Kidney (tissue), 22 donors: ENCODE measurements at places on chromosomes 16 and 17. TPM values are rescaled to one million over a fixed set of nuclear protein-coding genes. Genes with fewer than 3 reads are reported as not detected.

Gene SCRN2
- polyA plus RNA-seq: 172 TPM

Gene KRTAP2-1
- polyA plus RNA-seq: not detected

- DNase-seq: peak; percentile 39
Measured at GRCh38 chr17:77163001-77163400, 22.2 kb downstream of the SEC14L1 start.

- DNase-seq: no peak
Measured at GRCh38 chr17:80585890-80586845, 41.5 kb downstream of the RPTOR start.

- DNase-seq: no peak
Measured at GRCh38 chr17:62781356-62781755, 26.8 kb downstream of the MARCHF10 start.

Gene LPO
- not detected for polyA plus RNA-seq
